ENCODE measurements at places on chromosomes 6 and 20.

DNA sequence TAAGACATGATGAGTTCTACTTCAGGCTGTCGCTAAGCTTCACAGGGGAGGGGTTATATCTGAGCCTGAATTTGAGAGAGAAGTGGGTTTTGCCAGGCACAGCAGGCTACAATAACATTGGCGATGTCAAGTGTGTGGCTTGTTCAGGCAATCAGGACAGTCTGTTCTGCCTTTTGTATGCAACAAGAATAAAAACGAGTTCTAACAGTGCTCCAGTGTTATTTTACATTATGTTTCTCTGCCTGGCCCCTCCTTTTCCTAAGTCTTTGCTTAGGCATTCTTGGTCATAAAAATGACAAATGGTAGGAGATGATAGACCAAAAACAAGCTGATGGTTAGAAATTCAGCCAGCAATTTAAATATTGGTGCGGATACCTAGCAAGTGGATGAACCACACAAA is 26.8 kb downstream of the PAQR8 start:
- no peak for DNase-seq

- peak; percentile 29 for DNase-seq
Observed at GRCh38 chr6:52063584-52064344, 23.6 kb downstream of the PKHD1 start.

- no peak for DNase-seq
Observed at GRCh38 chr6:1724616-1725015, 114.9 kb downstream of the FOXC1 start.

GRCh38 chr20:8435285-8436035 is 303.4 kb downstream of the PLCB1 start:
- DNase-seq, result no peak

DNA sequence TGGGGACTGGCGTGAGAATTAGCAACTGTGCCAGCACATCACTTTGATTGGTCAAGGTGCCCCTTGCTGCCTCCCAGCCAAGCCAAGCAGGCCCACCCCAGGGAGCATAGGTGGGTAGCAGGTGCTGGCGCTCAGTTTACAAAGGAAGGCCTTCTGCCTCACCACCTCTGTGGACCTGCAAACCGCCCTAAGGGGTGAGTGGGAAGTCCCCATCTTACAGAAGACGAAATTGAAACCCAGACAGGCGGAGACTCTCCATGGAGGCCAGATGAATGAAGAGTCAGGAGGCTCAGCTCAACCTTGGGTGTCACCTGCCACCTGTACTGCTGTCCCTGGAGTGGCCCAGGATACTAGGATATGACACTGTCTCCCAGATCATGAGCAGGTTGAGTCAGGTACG is 21.5 kb upstream of the MAS1L start:
- peak; percentile 73 for DNase-seq

GRCh38 chr6:40754461-40755045 is 167.4 kb upstream of the LRFN2 start:
- DNase-seq, result no peak

DNA sequence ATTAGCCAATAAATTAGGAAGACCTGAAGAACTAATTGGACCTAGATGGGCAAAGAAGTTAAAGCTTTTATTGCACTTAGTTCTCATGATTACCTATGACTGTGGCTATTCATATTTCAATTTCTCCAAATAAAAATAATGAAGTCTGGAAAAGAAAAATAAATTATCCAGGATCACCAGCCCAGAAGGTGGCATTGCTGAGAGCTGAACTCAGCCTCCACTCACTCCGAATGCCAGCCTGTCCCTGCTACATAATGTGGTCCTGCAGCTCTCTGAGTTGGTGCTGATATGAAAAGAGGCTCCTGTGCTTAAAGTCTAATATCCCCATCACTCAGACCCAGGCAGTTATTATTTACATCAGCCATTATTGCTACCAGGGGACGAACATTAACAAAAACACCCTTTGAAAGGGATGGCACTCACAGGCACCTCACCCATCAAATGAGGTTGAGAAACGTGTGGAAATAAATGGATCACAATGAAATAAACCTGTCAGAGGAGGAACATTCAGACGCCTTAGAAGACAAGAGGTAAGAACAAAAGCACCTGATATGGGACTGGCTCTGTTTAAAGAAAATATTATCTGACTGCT is 649.7 kb upstream of the CHD6 start:
- DNase-seq, result no peak

GRCh38 chr6:52115891-52116604 is 28.6 kb upstream of the PKHD1 start:
- DNase-seq, result no peak

DNA sequence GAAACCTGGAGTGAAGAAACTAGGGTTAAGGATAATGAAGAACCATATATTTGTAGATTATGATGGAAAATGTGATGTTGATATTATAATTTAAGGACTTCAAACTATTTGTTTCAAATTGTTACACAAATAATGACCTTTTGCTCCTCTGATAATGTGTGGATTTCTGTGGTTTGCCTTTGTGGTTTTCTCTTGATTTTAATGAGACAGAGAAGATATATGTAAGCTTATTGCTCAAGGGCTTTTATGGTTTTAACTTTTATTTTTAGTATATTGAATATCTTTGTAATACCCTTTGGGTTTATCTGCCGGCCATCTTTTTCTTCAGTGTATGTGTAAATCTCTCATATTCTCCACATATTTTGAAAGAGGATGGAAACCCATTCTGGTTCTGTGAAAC is 362.3 kb downstream of the RIMS1 start:
- DNase-seq, result no peak

- no peak for DNase-seq
Observed at GRCh38 chr6:130670142-130670541, 157.1 kb upstream of the SMLR1 start.

GRCh38 chr6:92577077-92577719 is 842.2 kb downstream of the EPHA7 start:
- no peak for DNase-seq

DNA sequence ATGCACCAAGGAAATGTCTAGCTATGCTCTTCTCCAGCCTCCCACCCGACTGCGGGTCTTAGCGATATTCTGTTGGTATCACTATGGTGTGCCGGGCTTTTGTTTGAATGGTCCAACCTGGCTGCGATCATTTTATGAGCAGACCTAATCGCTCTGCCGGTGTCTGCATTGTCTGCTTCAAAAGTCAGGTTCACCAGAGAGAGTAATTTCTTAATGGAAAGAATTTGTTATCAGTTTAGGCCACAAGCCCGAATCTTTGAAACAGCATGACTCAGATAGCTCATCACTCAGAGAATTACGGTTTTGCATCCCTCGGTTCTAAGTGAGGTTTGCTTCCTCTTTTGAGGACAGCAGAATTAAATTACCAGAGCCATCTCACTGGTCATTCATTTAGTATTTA is 521.0 kb upstream of the ARID1B start:
- DNase-seq, result no peak

DNA sequence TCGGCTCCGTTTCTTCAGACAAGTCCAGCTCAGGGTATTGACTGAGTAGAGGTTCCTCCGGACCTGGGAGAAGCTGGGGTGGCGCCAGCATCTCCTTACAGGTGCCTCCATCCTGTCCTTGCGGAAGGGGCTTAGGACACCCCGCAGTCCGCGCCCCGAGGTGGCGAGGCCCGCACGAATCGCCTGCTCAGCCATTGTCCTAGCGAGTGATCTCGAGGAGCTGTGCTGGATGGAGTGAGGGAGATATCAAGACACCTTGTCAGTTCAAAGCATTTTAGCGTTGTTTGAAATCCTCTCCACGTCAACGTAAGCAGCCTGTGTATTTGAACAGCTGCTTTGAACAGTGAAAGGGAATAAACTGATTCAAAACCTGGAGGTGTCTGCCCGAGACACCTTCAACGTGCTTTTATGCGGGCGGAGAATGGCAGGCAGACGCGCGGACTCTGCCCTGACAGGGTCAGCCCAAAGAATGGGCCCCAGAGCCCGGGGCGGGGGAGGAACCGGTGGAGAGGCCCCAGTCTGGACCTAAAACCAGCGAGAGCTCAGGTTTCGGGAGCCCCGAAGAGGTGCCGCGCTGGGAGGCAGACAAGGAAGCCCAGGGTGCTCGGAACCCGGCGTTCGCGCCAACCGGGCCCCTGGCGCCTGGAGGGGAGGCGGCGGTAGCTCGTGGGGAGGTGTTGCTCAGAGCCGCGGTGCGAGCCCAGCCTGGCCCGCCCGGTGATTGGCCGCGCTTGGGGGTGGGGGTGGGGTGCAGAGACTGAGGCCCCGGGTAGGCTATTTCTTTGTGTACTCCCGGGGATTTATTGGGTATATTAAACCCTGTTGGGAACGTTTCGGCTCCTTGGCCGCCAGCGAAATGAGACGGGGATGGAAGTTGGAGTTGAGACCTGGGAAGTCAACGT is 3.1 kb upstream of the POU3F2 start:
- DNase-seq, result peak; percentile 20

- DNase-seq, result no peak
Observed at GRCh38 chr6:99852031-99852430, 142.0 kb downstream of the MCHR2 start.

DNA sequence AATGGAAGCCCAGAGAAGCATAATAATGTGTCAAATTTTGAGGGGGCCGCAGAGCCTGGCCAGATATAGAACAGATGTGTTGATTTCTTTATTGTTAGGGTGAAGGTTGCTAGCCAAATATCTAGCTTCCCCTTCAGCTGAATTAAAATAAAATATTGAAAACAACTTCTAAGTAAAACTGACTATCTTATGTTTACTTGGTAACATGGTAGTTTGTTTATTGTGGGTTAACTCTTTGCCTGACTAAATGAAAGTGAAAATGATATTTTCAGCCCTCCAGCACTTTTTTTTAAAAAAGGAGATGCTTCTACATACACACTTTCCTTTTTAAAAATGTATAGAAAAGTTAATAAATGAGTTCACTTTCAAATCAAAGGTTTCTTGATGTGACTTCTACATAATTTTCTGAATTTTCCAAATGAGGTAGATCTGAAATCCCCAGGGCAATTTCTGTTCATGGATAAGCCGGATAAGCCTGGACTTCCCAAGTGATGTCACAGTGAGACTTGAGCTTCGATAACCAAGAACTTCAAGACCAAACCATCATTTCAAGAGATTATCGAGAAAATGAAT is 172.1 kb upstream of the OLIG3 start:
- no peak for DNase-seq

- DNase-seq, result no peak
Observed at GRCh38 chr6:1387538-1387875, 1.9 kb upstream of the FOXF2 start.

DNA sequence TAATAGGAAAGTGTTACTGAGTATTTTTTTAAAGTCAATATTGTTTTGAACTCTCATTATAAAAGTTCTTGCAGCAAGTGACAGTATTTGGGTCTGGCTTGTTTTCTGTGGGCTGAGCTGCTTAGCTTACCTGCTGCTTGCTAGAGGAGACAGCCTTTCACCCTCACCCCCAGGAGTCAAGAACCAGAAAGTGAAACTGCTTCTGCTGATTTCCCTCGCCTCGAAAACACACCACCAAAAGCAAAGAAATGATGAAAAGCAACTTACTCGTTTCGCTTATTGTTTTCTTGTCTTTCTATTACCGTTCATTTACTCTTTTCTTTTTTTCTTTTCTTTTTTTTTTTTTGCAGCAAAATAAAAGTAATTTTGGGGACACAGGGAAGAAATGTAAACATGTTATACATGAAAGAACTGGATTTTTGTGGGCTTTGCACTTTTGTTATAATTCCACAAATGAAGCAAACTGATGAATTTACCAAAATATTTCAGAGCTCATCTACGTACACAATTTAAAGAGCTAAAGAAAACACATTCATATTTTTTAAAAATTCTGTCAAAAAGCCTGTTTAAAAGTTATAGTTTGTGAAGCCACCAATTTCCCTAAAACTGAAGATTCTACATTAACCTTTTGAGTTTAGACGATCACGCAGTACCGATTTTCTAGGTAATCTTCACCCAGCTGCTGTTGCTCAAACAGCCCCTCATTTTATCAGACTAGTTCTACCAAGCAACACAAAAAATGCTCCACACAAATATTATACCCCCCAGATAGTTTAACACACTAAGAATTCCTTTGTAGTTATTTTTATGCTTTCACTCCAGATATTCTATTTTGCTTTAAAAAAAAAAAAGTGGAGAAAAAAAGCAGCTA is 1.7 kb downstream of the SCML4 start:
- DNase-seq, result peak; percentile 73

- no peak for DNase-seq
Observed at GRCh38 chr20:6818033-6818808, 50.7 kb downstream of the BMP2 start.

DNA sequence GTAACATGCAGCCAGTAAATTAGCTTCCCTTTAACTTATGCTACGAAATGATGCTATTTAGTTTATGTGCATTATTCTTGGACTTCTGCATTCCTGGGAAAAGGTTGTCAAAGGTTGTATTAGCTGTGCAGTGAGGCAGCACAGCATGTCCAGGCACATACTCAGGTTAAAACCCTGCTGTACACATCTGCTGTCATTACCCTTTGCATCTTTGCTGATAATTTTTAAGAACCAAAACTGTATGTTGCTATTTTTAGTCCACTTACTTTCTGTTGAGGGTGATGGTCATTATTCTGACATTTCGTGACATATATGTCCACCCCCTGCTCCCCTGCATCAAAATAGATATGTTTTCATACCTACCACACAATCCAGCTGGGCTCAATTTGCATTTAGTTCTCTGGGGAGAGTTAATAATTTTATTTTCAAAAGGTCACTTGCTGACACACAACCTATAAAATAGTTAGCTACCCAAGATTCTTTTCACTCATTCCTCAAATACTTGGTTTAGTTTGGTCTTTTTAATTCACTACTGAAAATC is 142.5 kb upstream of the SPACA1 start:
- peak; percentile 59 for DNase-seq

DNA sequence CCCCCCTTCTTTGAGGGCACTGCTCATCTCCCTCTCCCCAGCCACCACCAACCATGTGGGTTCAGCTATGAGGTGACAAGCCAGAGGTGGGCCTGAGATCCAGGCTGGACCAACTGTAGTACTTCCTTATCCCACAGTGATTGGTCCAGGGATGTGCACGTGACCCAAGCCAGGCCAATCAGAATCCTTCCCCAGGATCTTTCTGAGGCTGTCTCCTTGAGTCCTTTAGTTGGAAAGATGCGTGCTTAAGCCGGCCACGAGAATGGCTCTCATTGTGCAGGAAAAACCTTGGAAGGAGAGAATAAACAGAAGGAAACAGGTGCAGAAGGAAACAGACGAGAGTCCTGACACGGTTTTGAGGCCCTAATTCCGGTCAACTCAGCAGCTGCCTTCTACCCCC is 39.2 kb downstream of the ZC3H12D start:
- DNase-seq, result no peak

- peak; percentile 46 for DNase-seq
Observed at GRCh38 chr20:8853805-8854338, 215.0 kb upstream of the PLCB4 start.

DNA sequence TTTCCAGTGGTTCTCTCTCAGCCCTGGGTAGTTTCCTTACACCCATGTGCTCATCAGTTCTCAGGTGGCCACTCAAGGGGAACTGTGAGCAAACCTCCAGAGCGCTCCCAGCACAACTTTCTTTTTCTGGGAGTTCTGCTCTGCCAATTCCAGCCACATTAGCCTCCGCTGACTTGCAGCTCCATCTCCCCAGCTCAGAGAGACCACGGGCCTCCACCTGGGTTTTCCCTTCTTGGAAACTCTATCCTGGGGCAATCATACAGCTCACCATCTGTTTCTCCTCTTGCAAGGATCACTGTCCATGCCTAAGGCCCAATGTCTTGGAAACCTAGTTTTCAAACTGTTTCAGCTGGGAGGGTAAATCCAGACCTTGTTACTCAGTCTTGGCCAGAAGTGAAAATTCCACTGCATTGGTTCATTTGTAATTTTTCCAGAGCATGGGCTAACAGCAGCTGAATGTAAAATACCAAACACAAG is 129.9 kb downstream of the EYA2 start:
- no peak for DNase-seq
